ENCODE measurements at places on chromosomes 3 and 15. TPM values are rescaled to one million over a fixed set of nuclear protein-coding genes. Genes with fewer than 3 reads are reported as not detected.

DNA sequence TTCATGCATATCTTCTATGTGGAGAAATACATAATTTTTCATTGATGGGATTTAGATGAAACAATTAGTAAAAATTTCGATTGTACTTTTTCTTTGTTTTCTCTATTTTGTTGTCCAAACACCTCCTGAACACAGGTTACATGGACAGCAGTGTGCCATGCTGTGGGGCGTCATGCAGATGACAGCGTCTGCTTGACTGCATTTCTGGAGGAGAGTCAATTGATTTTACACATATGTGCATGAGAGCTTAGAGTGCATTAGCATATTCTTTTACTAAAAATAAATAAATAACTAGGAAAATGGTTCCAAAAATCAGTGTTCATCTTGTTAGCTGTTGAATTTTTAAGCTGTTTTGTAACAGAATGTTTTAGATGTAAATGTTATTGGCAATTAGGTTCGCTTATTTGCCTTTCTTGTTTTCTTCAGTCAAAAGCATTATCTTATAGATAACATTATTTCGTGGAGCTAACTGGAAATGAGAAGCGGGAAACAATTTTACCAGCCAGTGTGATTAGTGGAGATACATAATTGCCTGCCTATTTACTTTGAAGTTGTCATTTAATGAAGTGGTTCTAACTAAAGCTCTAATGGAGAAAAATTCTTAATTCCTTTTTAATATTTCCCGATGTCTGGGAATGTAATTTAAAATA is 82.7 kb upstream of the VGLL3 start:
- no peak for DNase-seq

DNA sequence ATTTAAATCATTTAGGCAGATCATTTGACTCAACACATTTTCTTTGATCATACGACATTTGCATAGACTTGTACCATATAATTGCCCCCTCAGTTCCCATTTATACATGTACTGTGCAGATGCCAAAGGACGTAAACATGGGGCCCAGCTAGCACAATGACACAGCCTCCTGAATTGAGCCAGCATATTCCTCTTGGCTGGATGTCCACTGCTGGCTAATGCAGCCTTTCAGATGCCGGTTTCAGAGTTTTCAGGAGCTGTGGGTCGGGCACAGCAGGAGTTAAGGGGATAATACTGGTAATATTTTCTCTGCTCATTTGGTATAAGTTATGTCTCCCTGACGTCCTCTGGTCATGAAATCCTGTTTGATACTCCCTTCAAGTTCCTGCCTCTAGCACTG is 39.4 kb downstream of the KAT2B start:
- DNase-seq: no peak

DNA sequence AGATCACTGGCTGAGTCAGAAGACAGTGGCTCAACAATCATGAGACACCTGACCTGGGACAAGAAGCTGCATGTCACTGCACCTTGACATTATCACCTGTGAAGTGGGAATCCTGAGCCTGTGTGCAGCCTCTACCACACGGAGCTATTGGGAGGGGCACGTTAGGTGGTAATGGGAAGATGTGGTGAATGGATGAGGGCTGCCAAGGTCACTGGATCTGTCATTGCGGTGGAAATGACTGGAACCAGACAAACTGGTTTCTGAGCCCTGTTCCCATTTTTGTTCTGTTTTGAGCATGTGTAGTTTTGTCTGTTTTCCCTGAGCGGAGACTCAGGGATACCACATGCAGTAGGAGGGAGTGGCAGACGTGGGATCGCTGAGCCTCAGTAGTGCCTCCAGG is 235.5 kb downstream of the OPA1 start:
- no peak for DNase-seq

DNA sequence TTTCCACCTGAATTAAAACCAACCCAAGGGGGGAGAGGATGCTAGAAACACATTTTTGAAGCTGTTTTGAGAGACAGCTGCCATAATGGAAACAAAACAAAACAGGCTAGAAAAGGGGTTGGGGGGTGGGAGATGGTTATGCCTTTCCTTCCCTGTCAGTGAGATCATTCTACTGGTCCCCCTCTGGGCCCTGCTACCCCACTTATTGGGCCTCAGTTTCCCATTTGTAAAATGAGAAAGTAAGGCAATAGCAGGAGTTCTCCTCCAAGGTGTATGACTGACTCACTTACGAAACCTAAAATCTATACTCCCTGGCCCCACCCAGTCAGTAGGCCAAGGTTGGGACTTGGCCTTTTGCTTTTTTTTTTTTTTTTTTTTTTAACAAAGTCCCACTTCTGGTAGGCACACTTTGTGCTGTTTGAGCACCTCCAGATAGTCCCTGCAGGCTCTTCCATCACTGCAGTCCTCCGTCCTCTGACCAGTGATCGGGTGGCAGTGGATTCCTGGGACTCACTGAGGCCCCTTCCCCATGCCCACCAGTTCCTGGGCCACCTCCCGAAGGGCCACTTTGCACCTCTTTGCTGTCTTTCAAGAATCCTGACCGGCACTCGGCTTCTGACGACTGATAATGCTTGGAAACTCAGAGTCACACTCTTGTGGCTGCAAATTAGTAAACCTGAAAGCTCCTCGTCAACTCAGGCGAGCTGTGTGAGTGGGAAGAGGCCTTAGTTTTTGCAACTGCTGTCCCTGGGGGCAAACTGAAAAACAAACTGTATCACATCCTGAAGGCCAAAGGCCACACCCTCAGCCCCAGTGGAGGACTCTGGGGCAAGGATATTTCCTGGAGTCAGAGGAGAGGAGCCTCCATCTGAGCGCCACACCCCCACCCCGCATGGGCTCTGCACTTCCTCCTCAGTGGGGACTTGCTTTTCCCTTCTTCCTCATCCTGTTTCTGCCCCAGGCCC is 6.7 kb upstream of the PSTPIP1 start:
- no peak for DNase-seq

DNA sequence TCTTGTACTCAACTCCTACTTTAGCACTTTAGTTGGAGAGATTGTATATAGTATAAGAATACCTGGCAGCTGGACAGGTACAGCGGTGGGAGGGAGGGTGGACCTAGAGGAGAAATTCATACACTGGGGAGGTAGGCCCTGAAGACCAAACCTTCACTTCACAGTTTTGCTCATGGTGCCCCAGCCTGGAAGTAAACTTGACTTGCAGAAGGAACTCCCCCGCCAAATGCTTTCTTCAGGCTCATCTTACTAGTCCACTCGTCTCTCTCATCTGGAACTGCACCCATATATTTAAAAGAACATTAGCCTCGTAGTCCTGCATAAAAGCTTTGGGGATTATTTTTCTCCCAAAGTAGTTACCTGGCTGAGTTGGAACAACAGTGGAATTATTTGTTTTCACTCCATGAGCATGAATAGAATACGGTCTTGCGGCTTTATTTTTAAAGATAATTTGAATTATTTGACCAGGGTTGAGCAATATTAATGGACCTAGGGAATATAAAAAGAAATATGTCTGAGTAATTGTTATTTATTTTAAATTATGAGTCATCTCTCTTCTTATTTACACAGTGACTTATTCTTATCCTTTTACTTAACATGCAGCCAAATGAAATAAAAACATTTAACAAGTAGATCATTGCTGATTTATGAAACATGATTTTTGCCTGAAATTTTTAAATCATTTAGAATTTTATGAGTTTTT is 25.5 kb upstream of the CP start:
- no peak for DNase-seq

GRCh38 chr15:40066589-40066988 is 27.6 kb upstream of the SRP14 start:
- no peak for DNase-seq

DNA sequence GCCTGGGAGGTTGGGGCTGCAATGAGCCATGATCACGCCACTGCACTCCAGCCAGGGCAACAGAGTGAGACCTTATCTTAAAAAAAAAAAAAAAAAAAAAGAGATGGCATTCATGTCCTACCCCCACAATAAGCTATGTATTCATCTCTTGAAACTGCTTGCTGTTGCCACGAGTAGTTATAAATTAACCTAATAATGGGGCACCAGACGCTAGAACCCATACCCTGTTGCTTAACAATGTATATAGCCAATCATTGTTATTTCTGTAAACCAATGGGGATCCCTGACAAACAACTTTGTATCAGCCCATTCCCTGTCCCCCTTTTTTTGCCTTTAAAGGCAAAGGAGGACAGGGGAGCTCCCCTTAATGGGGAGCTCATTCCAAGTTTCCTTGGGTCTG is 2.8 kb upstream of the LACTB start:
- no peak for DNase-seq

DNA sequence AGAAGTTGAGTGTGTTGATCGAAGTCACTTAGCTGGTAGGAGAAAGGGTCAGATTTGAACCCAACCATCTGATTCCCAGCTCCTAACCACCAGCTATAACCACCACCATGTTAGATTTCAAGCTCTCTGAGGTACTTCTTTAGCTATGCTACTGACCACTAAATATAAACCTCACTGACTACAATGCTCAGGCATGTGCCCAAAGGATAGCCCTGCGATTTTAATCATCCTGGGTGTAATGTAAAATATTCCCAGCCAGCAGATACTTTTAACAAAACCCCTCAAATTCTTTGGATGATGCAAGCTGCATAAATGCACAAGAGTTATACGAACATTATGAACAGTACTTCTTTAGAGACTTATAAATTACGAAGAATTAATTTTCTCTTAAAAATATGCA is 115.2 kb upstream of the TSC22D2 start:
- DNase-seq: no peak

- peak; percentile 10 for DNase-seq
Observed at GRCh38 chr3:169362301-169362700, 301.2 kb downstream of the MECOM start.

DNA sequence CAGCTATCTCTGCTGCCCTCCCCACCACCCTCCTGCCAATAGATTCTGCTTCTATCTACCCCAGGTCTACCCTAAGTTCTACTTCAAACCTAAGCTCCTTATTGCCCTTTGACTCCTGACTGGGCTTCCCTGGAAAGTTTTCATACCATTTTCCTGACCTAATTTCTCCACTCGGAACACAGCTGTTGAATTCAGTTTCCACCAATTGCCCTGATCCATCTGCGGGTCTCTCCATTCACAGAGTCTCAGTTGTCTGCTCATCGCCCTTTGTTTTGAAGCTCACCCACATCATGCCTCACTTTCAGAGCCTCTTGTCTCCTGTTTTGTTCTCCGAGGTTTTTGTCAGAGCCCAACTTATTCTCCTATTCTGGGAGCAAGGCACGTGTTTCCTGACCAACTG is 56.8 kb upstream of the ABI3BP start:
- no peak for DNase-seq

- DNase-seq: peak; percentile 82
Observed at GRCh38 chr15:70153921-70154717, 56.4 kb upstream of the TLE3 start.

DNA sequence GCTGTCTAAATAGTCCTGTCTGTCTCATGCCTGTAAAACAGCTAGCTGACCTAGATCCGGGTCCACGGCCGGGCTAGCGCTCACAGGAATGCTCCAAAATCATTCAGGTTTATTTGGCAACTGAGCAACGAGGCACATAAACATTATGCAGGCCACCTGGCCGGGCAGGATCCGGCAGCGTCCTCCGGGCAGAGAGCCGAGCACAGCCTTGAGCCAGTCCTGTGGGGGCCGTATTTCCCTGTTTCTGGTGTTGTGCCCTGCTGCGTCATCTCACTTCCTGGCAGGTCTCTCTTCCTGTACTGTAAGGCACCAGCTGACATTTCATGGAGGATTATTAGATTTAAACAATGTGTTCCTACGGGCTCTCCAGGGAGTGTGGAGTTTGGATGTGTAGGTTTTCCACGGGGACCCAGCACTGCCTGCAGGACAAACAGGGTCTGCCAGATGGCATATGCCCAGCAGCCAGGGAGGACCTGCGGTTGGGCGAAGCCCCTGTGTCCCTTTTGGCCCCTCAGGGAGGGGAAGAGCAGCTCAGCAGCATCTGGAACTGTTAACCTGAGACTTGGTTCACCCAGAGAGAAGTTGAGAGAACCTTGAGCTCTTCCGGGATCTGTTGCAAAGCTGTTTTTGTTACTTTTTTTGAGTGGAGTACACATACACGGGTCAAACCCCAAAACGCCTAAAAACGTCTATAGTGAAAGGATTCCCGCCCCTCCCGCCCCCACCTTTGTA is 16.6 kb upstream of the LRRK1 start:
- DNase-seq: peak; percentile 73

- DNase-seq: peak; percentile 38
Observed at GRCh38 chr3:156483961-156484787, 70.7 kb downstream of the SSR3 start.

- DNase-seq: no peak
Observed at GRCh38 chr3:5191555-5192304, 4.2 kb downstream of the EDEM1 start.

GRCh38 chr3:128016502-128016901 is 35.7 kb upstream of the SEC61A1 start:
- no peak for DNase-seq

- DNase-seq: no peak
Observed at GRCh38 chr3:121063628-121064027, 155.6 kb downstream of the STXBP5L start.

DNA sequence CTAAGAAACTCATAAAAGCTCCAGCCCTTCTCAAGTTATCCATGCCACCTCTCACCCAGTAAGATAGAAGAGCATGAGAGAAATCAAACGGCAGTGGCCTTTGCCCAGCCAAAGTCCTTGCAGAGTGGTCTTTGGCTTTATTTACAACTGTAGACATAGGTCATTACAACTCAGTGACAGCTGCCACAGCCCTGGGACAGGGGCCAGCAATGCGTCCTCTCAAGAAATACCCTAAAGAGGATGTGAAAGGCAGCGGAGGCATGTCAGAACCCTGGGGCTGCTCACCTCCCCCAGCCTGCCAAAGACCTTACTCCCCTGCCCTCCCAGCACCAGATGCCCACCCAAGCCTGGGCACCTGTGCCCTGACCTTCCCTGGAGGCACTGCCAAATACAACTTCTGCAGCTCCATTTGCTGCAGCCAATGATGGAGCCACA is 6.3 kb downstream of the ACAA1 start:
- peak; percentile 56 for DNase-seq

GRCh38 chr3:122793568-122794416 is at the start of gene HSPBAP1:
HSPBAP1 (minus strand) TSS chr3:122793831; CDS start chr3:122793680, 151 bp downstream.
- peak; percentile 94 for DNase-seq

GRCh38 chr3:85161544-85161943 is 202.8 kb downstream of the CADM2 start:
- DNase-seq: peak; percentile 24

DNA sequence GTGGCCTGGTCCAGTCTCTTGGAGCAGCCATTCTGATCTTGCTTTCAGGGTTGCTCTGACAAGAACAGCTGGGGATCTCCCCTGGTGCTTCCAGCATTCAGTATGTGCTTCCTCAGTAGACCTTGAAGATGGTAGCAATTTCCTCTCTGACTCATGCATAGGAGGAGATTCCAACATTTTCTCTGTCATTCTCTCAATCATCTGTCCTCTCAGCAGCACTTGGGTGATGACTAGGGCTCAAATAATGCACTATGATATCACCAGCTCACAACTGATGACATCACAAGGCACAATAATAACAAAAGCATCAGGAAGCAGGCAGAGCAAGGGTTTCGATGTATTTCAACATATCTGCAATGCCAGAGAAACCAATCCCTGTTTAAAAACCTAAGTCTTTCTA is 52.7 kb downstream of the NFKBIZ start:
- peak; percentile 25 for DNase-seq

- no peak for DNase-seq
Observed at GRCh38 chr15:34759347-34759746, 4.5 kb upstream of the GJD2 start.

- DNase-seq: no peak
Observed at GRCh38 chr3:179615458-179616173, 11.0 kb downstream of the NDUFB5 start.

GRCh38 chr3:71662056-71662455 is 63.1 kb downstream of the EIF4E3 start:
- no peak for DNase-seq

The MNS1 gene
- 0.60 TPM for total RNA-seq

The IFRD2 gene
- total RNA-seq: 41.4 TPM

The AEN gene
- total RNA-seq: 25.0 TPM

The ILDR1 gene
- total RNA-seq: 1.5 TPM

The ZDHHC19 gene
- not detected for total RNA-seq

The SLC15A2 gene
- 6.5 TPM for total RNA-seq

The SAMMSON gene
- total RNA-seq: not detected
